Activated effector memory CD4-positive, alpha-beta T cell treated with anti-CD3 and anti-CD28 coated beads, Interleukin-2, amount 50 U/mL, for 16 hours (primary cell): ENCODE measurements at places on chromosomes 3 and 15.

DNA sequence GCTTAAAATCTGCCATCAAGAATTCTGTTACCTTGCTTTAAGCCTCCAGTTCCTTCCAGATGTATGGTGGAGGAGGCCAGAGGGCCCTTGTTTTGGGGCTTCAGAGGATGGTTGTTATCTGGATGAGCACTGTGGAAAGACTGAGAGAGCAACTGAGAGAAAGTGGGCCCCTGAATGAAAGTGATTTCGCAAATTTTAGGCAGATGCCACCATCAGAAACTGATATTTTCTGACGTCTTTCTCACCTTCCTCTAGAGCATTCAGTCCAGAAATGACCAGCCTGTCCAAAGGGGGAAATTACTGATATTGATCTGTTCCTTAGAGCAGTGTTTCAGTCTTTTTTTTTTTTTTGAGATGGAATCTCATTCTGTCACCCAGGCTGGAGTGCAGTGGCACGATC is 13.4 kb downstream of the B3GNT5 start:
- no peak for DNase-seq

- no peak for DNase-seq
Observed at GRCh38 chr3:194658477-194659242, 13.3 kb downstream of the LSG1 start.

DNA sequence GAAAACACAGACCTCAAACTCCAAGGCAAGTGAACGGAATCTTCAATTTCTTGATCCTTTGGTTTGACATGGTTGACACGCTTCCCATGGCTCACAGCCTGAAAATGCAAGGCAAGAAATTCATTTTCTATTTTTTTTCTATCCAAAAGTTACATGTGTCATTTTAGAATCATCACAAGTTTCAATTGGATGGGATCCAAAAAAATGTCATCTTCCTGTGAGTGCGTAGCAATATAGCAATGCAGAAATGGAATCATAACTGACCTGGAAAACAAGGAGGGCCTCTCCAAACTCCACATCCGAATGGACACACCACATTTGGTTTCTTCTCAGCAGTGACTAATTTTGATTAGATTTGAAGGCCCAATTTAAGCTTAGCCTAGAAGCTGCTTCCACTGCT is 175.8 kb upstream of the ATP11B start:
- DNase-seq: no peak

DNA sequence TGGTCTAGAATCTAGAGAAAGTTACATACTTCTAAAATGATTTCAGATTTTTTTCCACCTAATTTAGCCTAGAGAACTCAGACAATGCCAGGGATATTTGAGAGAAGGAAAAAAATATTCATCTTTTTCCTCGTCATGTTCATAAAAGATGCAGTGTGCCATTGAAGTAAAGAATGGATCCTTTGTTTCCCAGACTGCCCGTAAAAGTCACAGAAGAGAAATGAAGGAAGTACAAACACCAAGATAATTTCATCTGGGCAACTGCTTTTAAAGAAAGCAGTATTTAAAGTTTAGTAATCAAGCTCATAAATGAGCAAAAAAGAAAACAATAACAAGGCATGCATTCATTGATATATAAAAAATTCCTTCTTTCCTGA is 47.2 kb downstream of the TTC23 start:
- DNase-seq: no peak

GRCh38 chr3:26997226-26997625 is 372.0 kb downstream of the NEK10 start:
- no peak for DNase-seq

DNA sequence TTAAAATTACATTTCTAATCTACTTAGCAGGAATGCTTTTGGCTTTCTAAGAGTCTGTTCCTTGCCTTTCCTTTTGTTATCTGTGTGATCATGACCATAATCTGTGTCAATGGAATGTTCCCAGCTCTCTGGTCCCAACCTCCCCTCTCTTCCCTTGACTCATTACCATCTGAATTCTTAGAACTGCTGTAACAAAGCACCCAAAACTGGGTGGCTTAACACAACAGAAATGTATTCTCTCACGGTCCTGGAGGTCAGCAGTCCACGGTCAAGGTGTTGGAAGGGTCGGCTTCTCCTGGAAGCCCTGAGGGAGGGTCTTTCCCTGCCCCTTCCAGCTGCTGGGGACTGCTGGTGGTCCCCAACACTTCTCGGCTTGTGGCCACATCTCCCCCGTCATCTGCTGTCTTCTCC is 81.1 kb downstream of the LRRK1 start:
- DNase-seq: no peak

- no peak for DNase-seq
Observed at GRCh38 chr3:42014458-42014920, 52.6 kb upstream of the ULK4 start.

GRCh38 chr15:100707229-100707628 is 104.8 kb downstream of the ASB7 start:
- no peak for DNase-seq

DNA sequence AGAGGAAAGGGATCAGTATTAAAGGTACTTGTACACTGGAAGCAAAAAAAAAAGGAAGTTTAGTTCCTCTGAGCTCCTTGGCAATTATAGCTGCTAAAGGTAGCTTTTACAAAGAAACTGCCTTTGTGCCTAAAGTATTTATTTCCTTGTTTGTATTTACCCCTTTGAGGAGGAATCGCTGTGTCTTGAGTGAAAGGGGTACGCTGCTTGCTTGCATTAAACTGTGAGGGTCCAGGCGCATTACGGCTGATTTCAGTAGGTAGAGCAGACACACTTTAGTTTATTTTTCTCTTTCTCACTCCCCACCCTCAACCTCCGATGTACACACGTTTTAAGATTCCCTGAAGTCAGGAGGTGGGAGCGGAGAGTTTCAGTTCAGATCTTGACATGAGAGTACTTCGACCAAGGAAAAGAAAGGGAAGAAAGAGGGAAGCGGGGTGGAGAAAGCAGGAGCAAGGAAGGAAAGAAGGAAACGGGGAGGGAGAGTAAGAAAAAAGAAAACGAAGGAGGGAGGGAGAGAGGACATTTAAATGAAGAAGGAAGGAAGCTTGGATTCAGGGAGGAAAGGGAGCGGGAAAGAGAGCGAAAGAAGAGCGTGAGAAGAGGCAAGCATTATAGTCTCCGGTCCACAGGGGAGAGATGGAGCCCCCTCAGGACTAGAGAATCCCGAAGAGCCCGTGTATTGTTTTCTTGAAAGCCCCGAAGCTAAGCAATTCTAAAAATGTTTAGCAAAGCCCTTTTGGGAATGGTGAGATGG is 1.2 kb upstream of the MME start:
- no peak for DNase-seq

DNA sequence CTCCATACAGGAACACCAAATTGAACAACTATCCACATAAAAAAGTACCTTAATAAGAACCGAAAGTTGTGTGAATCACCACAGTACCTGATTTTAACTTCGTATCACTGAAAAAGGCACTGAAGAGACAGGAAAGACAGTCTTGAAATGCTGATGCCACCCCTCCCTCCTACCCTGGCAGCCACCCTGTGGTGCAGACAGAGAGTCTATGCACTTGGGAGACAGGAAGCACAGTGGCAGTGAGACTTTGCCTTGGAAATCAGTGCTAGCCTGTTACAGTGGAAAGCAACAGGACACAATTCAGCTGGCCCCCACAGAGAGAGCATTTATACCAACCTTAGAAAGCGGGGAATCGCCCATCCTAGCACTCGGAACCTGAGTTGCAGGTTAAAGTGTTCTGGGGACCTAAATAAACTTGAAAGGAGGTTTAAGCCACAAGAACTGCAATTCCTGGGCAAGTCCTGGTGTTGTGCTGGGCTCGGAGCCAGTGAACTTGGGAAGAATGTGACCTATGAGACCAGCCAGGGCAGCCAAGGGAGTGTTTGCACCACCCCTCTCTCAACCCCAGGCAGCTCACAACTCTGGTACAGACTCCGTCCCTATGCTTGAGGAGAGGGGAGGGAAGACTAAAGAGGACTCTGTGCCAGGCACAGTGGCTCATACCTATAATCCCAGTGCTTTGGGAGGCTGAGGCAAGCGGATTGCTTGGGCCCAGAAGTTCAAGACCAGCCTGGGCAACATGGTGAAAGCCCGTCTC is 240.1 kb downstream of the ISL2 start:
- no peak for DNase-seq

GRCh38 chr3:29618395-29619282 is 337.8 kb downstream of the RBMS3 start:
- DNase-seq: no peak
